ENCODE measurements at places on chromosomes 6 and 20.

DNA sequence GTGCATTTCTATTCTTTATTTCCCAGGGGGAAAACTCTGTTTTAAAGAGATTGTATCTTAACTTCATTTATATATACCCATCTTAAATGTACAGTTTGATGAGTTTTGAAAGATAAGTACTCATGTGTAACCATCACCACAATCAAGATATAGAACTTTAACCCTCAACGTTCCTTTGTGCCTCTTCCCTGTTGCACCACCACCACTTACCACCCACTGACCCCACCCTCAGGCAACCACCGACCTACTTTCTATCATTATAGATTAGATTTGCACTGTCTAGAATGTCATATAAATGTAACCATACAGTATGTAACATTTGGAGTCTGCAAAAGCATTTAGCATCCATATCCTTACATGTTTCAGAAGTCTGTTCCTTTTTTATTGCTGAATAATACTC lies 121.0 kb downstream of the RTN4IP1 start:
- no peak for DNase-seq

- DNase-seq: no peak
Observed at GRCh38 chr6:12060780-12061609, 48.9 kb downstream of the HIVEP1 start.

DNA sequence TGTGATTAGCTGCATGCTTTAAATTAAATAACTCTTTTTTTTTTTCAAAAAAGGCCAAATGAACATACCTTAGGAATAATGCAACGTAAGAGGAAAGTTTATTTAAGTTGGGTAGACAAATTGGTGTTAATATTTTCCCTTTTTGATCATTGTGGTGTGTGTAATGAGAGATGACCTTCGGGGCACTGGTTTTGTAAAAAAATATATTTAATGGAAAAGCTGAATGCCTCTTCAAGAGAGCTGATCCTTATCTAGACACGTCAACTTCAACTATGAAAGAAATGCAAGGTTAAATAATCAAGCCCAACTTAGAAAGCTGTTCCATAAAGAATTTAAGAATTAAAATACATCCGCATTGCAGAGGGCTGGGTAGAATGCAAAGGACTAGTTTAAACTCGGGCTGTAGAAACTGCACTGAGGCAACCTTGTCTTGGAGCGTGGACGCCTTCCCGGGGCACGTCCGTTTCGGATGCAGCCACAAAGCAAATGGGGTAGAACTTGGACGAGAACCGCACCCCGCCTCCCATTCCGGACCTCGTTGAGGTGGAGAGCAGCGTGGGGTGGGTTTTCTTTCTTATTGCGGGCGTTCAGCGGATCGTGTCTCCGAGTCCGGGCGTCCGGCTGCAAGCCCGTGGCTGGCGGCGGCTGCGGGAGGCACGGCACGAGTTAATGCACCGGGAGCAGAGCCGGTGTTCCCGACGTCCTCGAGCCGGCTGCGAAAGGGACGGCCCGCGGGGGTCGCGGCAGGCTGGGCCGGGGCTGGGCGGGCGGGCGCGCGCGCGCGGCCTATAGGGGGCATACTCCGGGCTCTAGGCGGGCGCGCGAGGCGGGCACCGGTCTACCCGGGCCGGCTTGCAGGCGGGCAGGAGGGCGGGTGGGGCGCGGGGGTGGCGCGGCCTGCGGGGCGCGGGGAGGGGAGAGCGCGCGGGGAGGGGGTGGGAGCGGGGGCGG lies 1.9 kb downstream of the JARID2 start:
- no peak for DNase-seq

GRCh38 chr20:61366914-61367313 lies 114.9 kb downstream of the CDH4 start:
- no peak for DNase-seq

- no peak for DNase-seq
Observed at GRCh38 chr20:33237989-33238388, 2.2 kb downstream of the BPIFA1 start.

DNA sequence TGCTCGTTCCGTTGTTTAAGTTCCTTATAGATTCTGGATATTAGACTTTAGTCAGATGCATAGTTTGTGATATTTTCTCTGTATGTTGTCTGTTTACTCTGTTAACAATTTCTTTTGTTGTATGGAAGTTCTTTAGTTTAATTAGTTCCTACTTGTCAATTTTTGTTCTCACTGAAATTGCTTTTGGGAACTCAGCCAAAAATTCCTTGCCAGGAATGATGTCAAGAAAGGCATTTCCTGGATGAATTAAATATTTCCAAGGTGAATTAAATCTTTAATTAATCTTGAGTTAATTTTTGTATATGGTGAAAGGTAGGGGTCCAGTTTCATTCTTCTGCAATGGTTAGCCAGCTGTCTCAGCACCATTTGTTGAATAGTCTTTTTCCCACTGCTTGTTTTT lies 406.2 kb upstream of the NOX3 start:
- no peak for DNase-seq

GRCh38 chr20:36274181-36274841 lies 31.8 kb upstream of the DLGAP4 start:
- no peak for DNase-seq

- no peak for DNase-seq
Observed at GRCh38 chr6:166419286-166419685, 36.5 kb upstream of the MPC1 start.

DNA sequence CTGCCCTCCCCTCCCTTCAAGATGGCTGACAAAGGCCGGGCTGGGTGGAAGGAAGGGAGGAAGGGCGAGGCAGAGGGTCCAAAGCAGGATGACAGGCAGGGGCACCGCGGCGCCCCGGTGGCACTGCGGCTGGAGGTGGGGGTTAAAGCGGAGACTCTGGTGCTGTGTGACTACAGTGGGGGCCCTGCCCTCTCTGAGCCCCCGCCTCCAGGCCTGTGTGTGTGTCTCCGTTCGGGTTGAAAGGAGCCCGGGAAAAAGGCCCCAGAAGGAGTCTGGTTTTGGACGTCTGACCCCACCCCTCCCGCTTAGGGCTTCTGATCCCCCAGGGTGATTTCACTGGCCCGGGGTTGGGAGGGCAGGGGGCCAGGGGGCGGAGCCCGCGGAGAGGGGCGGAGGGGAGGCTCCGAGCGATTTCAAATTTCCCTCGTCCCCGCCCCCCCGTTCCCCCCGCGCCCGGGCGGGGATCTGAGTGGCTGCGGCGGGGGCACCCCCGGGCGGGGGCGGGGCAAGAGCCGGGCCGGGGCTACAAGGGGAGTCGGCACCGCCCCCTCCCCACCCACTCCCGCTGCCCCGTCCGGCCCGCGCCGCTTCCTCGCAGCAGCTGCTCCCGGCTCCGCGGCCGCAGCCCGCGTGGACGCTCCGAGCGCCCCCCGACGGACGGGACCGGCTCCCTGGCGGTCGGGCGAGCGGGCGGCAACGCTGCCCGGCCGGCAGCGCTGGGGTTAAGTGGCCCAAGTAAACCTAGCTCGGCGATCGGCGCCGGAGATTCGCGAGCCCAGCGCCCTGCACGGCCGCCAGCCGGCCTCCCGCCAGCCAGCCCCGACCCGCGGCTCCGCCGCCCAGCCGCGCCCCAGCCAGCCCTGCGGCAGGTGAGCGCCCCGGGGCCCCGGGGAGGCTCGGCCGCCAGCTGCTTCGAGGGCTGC lies at the start of gene DNMT3B:
Gene DNMT3B, plus strand, starts transcription at position 555 of the 923 bp plus-strand sequence. CDS start 17,939 bp downstream, outside the sequence.
- DNase-seq: no peak

Measured in fibroblast of skin of left biceps (primary cell).